ENCODE measurements at places on chromosomes 13 and 19.
A peak's percentile ranks its signal among the peaks of the same experiment; 100 is the strongest.

GRCh38 chr19:2634960-2635359 lies 67.5 kb downstream of the GNG7 start:
- DNase-seq: no peak

- DNase-seq: no peak
These were observed 4.8 kb downstream of the KMT5C start for GRCh38 chr19:55344444-55344843.

DNA sequence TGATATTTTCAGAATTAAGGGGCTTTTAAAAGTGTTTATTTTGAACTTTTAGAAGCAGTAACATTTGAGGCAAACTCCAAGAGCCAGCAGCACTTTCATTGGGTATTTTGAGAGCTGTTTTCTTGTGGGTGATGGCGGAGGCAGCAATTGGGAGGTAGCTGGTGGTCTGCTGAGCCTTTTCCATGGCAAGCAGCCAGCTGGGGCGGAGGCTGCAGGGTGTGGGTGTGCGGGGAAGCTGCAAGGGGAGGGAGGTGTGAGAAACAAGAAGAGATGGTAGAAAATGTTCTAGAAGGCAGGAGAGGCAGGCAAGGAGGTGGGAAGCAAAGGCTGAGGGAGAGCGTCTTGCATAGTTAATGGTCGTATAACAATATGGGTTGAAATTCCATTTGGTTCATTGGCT lies 223.4 kb upstream of the HTR2A start:
- DNase-seq: no peak

- no peak for DNase-seq
These were observed 194.2 kb downstream of the RGCC start for GRCh38 chr13:41651413-41652058.

DNA sequence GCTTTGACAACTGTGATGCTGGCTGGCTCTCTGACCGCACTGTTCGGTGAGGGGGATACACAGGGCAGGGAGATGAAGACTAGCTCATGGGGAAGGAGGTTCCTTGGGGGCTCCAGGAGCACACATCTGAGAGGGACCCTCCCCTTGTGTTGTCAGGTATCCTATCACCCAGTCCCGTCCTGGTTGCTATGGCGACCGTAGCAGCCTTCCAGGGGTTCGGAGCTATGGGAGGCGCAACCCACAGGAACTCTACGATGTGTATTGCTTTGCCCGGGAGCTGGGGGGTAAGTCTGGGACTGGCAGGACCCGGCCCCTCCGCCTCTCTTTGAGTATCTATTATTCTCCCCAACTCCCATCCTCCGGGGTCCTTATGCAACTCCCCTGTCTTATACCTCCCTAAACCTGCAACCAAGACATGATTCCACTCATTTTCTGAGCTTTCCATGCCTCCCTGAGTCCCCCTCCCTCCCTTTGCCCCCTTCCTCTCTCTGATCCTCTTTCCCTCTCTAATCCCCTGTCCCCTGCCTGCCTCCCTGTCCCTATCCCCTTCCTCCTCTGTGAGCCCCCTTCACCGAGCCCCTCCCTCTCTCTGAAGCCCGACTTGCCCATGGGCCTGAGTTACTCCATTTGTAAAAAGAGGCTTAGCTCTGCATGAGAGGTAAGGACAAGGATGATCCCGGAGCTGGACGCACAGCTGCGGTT lies 12.5 kb downstream of the NCAN start:
- no peak for DNase-seq

GRCh38 chr19:2797280-2797679 lies 12.0 kb downstream of the THOP1 start:
- no peak for DNase-seq

GRCh38 chr13:98977568-98978265 lies at the start of gene DOCK9:
Gene DOCK9 (minus strand): TSS chr13:98978064. CDS start chr13:98977909, 155 bp downstream.
- DNase-seq: no peak

- peak; percentile 62 for DNase-seq
These were observed 1666.0 kb downstream of the EFNB2 start for GRCh38 chr13:104869501-104869900.

DNA sequence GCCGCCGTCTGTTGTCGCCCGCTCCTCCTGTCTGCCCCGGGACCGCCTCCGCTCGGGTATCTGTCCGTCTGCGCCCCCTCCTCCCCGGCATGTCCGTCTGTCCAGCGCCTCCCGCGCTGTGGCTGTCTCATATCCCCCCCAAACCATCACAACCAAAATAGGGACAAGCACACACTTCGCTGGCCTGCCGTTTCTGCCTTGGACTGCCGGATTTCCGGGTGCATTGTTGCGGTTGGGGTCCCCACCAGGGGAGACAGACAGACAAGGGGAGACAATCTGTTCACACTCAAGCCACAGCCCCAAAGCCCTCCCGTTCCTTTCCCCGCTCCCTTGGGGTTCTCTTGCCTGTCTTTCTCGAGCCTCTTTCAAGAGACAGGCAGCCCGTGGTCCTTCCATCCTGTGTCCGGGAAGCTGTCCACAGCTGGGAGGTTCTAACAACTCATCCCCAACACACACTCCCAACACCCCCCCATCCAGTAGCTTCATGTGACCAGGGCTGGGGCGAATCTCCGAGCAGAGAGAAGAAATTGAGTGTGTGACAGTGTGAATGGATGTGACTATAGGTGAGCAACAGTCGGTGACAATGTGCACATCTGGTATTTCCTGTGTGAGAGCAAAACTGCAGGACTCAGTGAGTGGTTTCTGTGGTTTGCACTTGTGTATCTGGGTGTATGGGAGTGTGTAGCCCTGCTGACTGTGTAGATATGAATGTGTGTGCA lies 16.5 kb upstream of the FOSB start:
- DNase-seq: peak; percentile 59

GRCh38 chr13:101917475-101917810 lies 465.0 kb downstream of the ITGBL1 start:
- no peak for DNase-seq

DNA sequence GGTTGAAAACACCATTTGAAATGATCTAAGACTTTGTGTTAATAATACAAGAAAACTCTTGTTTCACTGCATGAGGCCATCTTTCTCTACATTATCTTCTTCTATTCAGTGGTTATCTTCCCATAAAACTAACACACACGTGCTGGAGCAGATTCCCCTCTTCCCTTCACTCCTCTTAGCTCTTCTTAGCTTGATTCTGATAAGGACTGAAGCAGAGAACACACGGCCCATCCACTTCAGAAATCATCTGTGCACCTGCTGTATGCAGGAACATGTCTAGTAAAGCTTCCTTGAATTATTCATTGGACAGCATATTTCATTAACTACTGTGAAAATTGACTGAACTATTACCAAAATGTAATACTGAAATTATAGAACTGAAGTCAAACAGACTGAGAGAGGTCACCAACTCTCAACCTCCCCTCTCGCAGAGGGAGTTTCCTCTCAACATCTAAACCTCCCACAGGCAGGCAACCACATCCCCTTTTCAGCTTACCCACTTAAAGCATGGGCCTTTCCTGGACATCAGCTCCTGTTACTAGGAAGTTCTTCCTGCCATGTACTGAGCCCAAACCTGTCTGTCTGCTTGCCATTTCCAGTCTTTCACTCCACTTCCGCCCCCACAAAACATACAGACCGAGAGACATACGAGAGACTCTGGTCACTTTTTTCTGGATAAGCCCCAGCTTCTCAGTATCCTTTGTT lies 113.9 kb downstream of the CRYL1 start:
- DNase-seq: peak; percentile 88

DNA sequence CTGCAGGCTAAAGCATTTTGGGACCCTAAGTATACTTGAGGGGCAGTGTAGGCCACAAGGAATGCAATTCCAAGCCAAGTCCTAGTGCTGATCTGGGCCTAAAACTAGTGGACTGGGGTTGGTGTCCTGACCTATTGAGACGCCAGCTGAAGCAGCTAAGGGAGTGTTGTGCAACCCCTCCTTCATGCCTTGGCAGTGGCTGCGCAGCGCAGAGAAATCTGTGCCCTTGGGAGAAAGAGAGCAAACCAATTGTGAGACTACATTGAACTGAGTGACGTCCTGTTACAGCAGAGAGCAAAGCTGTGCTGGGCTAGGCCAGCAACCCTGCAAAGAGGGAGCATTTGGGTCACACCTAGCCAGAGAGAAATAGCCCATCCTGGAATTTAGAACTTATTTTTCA lies 2715.0 kb upstream of the PCDH20 start:
- no peak for DNase-seq

- DNase-seq: no peak
These were observed 292.6 kb upstream of the MIR17HG start for GRCh38 chr13:91054902-91055301.

DNA sequence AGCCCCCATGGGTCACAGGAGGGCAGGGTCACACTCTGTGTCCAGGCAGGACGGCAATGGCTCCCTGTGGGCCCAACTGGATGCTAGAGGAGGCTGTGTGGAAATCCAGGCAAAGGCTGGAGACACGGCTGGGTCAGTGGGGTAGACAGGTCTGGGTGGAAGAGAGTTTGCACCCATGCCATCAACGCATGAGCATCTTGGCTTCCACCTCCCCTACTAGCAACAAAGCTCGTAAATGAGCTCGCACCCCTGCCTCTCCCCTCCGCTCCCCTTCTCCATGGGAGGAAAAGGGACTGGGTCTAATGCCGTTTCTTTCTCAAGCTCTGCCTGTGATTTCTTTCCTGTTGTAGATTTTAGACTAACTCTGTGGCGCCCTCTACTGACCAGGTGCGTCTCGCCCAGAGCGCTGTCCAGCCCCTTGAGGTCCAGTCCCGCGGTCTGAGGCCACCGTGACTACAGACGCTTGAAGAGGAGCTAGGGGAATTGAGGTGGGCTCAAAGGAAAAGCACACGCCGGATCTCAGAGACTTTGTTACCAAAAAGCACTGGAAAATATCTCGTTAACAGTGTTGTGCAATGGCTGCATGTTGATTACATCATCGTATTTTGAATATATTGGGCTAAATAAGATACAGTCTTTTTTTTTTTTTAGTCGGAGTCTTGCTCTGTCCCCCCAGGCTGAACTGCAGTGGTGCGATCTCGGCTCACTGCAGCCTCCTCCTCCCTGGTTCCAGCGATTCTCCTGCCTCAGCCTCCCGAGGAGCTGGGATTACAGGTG lies 50.7 kb upstream of the USP29 start:
- DNase-seq: peak; percentile 39

DNA sequence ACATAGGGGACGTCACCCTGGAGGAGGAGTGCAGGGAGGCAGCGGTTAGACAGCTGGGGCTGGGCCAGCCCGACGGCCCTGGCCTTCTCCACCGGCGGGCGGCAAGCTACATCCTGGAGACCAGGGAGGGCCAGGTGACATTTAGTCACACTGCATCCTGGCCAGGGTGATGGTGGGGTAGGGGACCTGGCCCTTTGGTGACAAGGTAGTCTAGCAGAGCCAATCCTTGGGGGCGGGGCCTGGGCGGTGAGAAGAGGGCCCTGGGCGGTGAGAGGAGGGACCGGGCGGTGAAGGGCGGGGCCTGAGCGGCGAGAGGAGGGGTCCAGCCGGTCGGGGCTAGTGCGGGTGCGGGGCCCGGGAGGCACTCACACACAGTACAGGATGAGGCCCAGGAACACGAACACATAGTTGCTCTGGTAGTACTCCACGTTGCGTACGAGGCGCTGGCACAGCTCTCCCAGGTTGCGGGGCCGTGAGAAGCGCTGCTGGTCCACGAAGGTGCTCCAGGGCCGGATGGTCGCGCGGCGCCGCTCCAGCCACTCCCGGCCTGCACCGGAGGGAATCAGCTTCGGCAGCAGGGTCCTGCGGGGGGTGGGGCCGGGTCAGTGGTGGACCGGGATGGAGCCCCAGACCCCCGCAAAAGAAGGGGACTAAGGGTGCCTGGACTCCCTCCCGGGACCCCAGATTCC lies 610 bp downstream of the RABAC1 start:
- peak; percentile 85 for DNase-seq

GRCh38 chr13:31908696-31909411 lies 122.7 kb upstream of the FRY start:
- peak; percentile 40 for DNase-seq

DNA sequence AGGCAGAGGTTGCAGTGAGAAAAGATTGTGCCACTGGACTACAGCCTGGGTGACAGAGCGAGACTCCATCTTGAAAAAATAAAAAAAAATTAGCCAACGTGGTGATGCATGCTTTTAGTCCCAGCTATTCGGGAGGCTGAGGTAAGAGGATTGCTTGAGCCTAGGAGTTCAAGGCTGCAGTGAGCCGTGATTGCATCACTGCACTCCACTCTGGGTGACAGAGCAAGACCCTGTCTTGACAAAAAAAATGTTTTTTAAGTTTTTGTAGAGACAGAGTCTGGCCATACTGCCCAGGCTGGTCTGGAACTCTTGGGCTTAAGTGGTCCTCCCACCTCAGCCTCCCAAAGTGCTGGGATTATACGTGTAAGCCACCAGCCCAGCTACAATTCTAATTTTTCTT lies 22.4 kb upstream of the LSM14A start:
- DNase-seq: no peak

DNA sequence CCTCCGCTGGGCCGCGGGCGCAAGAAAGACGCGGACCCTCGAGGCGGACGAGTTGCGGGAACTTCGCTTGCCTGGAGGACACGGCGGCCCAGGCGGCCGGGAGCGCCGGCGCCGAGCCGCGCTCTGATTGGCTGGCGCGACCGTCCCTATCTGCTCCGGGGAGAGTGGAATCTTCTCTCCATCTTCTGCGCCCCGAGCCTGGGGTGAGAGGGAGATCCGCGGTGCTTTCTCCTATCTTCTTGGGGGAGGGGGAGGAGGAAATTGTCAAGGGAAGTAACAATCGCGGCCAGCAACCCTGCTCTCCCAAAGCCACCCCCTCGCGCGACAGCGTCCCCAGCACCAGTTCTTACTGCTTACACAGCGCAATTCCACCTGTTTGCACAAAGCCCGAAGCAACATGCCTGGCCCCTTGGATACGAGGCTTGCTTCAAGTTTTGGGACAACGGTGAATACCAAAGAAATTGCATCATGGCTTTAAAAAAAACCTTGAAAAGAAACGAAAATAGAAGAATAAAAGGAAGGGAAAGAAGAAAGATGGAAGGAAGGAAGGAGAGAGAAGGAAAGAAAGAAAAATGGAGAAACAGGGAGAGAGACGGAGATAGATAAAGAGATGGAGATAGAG lies 4.8 kb downstream of the SOX21 start:
- peak; percentile 46 for DNase-seq

DNA sequence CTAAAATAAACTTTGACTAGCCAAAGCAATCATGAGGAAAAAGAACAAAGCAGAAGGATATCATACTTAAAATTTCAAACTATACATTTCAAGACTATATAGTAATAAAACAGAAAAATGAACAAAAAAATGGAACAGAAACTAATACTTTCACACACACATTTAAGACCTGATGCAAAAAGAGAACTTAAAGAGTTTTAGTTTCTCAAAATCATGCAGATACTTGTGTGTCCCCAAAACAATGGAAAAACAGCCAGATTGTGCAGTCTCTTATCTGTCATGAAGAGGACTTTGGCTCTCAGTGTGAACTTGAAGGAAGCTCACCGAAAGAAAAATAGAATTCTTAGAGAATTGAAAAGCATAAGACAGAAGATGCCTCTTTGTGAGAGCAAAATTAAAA lies 16.1 kb downstream of the ZNF506 start:
- DNase-seq: no peak

- no peak for DNase-seq
These were observed 250.5 kb downstream of the TDRD3 start for GRCh38 chr13:60647547-60647946.

- no peak for DNase-seq
These were observed 295.4 kb downstream of the SLITRK6 start for GRCh38 chr13:85503797-85504196.

GRCh38 chr19:42196011-42197001 lies 21.2 kb downstream of the DEDD2 start:
- DNase-seq: no peak

GRCh38 chr19:17333611-17334413 lies 843 bp downstream of the ANO8 start:
- DNase-seq: peak; percentile 95

GRCh38 chr13:113628291-113629270 lies 29.4 kb downstream of the ATP4B start:
- DNase-seq: no peak
